ENCODE measurements at places on chromosomes 4 and X. TPM values are rescaled to one million over a fixed set of nuclear protein-coding genes. Genes with fewer than 3 reads are reported as not detected.

The HDX gene
- total RNA-seq: 4.4 TPM

The ANTXR2 gene
- total RNA-seq: 73.3 TPM

The C4orf51 gene
- not detected for total RNA-seq

The HTR2C gene
- total RNA-seq: not detected

The TENM3 gene
- total RNA-seq: 3.0 TPM

The CRMP1 gene
- total RNA-seq: 5.2 TPM

The RHOXF1 gene
- not detected for total RNA-seq

Measured in left lung (tissue), 14 donors.